Left ventricle myocardium inferior (tissue), 1 donor: ENCODE measurements at places on chromosomes 11 and 22. TPM values are rescaled to one million over a fixed set of nuclear protein-coding genes. Genes with fewer than 3 reads are reported as not detected.

- no peak for DNase-seq
- peaks cover 16% of the 10 kb centered on the region for H3K4me1 ChIP-seq
- H3K27ac ChIP-seq, result no peak overlapping the region
- no peak overlapping the region for H3K4me3 ChIP-seq
- H3K27me3 ChIP-seq, result no peaks in the 10 kb centered on the region
- H3K36me3 ChIP-seq, result no peaks in the 10 kb centered on the region
These were observed 54.1 kb downstream of the MAML2 start for GRCh38 chr11:96288915-96289314.

LARGE1 gene
- 117 TPM for total RNA-seq

KDM4E gene
- total RNA-seq, result not detected

GRCh38 chr11:96242971-96243647 lies 99.9 kb downstream of the MAML2 start:
- no peaks in the 10 kb centered on the region for H3K36me3 ChIP-seq
- H3K27ac ChIP-seq, result peak overlapping the region; percentile 88
- peaks cover 42% of the 10 kb centered on the region for H3K4me1 ChIP-seq
- H3K4me3 ChIP-seq, result peak overlapping the region; percentile 64
- no peaks in the 10 kb centered on the region for H3K27me3 ChIP-seq

DNA sequence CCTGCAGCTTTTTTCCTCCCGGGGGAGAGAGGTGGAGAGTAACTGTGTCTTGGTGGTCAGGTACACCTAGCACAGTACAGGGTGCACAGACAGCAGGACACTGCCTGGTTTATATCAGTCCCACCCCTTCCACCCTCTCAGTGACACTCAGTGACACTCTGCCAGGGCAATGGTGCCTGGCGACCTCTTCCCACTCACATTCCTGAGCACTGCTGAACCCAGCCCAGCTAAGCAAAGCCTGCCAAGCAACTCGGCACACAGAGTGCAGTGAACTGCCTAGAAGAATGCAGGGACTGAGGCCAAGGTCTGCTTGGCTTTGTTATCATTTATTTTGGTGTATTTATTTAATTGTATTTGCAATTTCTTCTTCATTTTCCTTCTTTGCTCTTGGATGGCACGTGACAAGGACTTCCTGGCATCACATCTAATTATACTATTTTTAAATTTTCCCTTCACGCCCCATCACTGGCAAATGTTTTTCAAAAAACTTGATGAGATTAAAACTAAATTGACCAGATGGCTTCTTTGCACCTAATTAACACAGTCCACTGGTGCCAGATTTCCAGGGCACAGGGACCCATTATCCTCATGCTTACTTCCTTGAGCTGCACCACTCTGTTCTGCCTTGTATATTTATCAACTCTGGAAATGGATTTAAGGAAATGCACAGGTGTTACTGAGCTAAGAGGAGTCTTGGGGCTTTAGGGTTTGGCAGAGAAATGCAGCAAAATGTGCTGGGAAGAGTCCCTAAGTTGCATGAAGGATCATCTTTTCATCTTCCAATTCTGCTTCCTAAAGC lies 205.6 kb downstream of the ADAMTS15 start:
- peaks cover 61% of the 10 kb centered on the region for H3K4me1 ChIP-seq
- H3K27me3 ChIP-seq, result no peaks in the 10 kb centered on the region
- H3K27ac ChIP-seq, result peak overlapping the region; percentile 92
- H3K4me3 ChIP-seq, result peak overlapping the region; percentile 11
- DNase-seq, result peak; percentile 86

DNA sequence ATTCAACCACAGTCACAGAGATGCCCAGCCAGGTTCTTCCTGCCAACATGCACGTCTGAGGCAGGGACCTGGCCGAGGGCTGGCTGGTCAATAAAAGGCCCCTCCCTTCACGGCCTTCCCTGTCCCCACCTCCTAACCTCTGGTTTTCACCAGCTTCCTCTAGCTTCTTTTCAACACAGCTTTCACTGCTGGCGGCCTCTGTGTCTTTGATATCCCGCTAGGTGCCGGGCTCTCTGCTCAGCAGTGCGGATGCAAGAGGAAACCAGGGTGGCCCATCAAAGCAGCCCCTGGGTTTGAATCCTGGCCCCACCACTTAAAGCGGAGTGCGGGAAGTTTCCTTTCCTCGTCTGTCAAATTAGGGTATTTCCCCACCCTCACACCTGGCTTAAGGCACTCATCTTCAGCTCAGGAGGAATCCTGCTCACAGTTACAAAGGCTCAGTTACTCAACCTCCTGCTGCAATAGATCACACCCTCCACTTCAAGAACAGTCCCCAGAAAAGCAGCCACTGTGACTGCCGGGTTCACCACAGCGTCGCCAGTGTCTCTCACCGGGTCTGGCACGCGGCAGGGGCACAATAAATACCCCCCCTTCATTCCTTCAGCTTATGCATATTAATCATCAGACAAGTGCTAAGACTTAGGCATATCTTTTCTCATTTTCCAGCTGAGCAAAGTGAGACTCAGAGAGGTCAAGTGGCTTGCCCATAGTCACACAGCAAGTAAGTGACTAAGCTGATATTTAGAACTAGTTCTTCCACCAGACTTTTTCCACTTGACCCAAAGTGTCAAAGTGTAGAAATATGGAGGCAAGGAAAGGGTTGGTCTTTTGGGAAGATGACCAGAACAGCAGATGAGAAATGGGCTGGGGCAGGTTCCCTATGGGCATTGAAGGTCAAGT lies 45.7 kb downstream of the TXN2 start:
- H3K27me3 ChIP-seq, result no peaks in the 10 kb centered on the region
- no peak overlapping the region for H3K4me3 ChIP-seq
- no peak for DNase-seq
- H3K36me3 ChIP-seq, result no peaks in the 10 kb centered on the region
- peaks cover 11% of the 10 kb centered on the region for H3K4me1 ChIP-seq

- no peak overlapping the region for H3K4me3 ChIP-seq
- no peaks in the 10 kb centered on the region for H3K36me3 ChIP-seq
- no peaks in the 10 kb centered on the region for H3K4me1 ChIP-seq
- no peak for DNase-seq
- H3K27me3 ChIP-seq, result no peaks in the 10 kb centered on the region
- no peak overlapping the region for H3K27ac ChIP-seq
These were observed 271.8 kb upstream of the MTNR1B start for GRCh38 chr11:92697461-92698312.

DNA sequence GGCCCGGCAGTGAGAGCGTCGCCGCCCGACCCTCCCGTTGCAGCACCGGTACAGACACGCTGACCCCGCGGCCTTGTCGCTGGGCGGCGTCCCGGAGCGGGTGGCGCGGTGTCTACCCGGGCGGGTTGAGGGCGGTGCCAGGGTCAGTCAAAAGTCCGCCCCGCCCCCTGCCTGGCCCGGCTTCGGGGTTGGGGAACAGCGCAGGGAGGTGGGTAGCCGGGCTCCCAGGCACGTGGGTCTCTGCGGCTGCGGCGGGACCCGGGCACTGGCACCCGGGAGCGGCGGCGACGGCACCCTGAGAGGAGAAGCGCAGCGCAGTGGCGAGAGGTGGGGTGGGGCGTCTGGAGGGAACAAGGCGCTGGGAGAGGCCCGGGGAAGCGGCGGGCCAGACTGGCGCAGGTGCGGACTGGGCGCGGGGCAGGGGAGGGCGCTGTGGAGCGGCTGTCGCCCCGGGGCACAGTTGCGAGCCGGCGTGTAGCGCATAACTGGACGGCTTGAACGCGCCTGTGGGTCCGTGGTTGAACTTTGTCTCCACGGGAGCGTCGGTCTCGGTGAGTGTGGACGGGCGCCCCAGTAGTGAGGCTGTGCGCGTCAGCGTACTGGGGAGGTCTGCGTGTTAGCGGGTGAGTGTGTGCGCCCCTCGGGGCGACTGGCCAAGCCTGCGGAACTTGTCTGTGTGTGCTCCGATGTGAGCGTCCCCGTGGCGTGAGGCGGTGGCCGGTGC lies at the start of gene P2RY2:
Gene P2RY2 (plus strand): TSS at position 176 of the 724 bp plus-strand sequence. CDS start 15,879 bp downstream, outside the sequence.
- peak; percentile 88 for DNase-seq
- H3K4me1 ChIP-seq, result peaks cover 52% of the 10 kb centered on the region
- H3K36me3 ChIP-seq, result no peaks in the 10 kb centered on the region
- H3K4me3 ChIP-seq, result peak within 1 kb of the TSS; percentile 76

INS gene
- not detected for total RNA-seq

OR51B4 gene
- total RNA-seq, result not detected

IGLL1 gene
- not detected for total RNA-seq

DCHS1 gene
- 9.5 TPM for total RNA-seq

- H3K27ac ChIP-seq, result no peak overlapping the region
- H3K4me3 ChIP-seq, result no peak overlapping the region
These were observed 139.1 kb upstream of the BDNF start for GRCh38 chr11:27839226-27839913.

DNA sequence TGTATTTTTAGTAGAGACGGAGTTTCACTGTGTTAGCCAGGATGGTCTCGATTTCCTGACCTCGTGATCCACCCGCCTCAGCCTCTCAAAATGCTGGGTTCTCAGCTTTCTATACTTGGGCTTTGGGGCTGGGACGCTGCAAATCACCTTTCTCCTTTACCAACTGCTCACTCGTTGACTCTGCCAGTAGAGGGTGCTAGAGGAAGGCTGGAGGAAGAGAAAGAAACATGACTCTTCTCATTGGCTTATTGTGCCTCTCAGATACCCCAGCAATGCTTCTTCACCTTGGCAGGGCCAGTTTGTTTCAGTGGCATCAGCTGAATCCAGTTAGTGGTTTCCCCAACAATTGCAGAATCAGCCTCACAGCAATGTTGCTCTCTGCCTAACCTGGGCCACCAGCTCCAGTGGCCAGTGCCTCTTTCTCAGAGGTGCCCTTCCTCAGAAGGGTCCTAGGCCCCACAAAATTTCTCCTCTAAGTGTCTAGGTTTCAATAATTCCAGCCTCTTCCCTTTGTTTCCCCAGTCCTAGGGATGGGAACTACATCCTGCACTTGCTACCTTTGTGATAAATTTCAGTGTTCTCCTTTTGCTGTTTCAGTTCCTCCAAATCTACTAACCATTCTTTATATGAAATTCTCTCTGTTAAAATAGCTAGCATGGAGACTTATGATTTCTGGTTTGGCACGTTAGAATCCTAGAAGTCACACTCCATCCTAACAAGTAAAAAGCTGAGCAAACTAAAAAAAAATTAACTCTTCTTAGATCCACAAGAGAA lies 71.5 kb upstream of the VSTM5 start:
- DNase-seq, result no peak
- no peaks in the 10 kb centered on the region for H3K4me1 ChIP-seq
- H3K27me3 ChIP-seq, result peaks cover 22% of the 10 kb centered on the region
- H3K4me3 ChIP-seq, result no peak overlapping the region
- no peak overlapping the region for H3K27ac ChIP-seq

BARX2 gene
- total RNA-seq, result not detected

DNA sequence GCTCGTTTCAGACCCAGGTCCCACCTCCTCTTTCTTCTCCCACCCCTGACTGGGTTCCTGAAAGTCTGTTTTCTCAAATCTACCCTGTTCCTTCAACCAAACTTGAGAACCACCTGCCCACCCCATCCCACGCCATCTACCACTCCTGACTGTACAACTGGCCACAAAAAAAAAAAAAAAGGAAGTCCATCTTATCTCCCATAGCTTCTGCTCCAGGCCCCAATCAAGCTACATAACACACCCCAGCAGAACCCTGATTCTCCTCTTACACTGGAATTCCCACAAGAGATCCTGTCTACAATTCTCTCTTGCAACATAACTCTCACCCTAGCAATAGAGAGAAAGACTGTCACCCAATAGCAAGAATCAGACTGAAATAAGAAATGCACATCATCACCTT lies 39.2 kb upstream of the CHST1 start:
- no peak overlapping the region for H3K27ac ChIP-seq
- no peak overlapping the region for H3K4me3 ChIP-seq
- H3K27me3 ChIP-seq, result peaks cover 30% of the 10 kb centered on the region
- H3K4me1 ChIP-seq, result no peaks in the 10 kb centered on the region
- DNase-seq, result no peak
- no peaks in the 10 kb centered on the region for H3K36me3 ChIP-seq

DNA sequence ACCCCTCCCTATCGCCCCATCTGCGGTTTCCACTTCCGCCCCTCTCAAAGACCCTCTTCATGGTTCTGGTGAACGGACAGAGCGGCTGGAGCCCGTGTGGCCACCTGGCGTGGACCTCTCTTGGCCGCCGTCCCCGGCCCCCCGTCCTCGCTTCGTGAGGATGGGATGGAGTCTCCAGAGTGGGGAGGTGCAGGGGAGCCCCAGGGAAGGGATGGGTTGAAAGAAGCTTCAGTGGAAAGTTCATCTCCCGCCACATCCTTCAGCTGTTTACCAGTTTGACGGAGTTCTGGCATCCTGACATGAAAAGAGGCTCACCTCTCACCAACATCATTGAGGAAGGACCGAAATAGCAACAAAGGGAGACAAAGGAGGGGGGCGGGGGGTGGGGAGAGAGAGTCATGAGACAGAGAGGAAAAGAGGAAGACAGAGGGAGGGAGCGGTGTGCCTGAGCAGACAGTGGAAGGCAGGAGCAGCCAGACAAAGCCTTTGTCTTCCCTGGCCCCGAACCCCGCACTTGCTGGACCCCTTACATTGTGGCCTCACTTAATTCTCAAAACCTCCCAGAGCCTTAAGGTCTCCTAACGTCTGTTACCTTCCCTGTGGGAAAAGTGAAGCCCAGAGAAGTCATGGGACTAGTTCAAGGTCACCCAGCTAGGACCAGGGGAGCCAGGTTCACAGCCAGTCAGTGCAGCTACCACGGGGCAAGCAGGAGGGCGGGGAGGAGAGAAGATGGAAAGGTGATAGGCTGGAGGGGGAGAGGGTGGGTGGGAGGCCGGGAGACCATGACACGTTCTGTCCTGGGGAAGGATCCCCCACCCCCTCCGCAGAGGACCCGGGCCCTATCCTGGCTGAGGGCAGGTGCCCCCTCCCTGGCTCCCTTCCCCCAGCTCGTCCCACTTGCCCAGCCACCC lies 54.9 kb downstream of the CD6 start:
- H3K36me3 ChIP-seq, result no peaks in the 10 kb centered on the region
- DNase-seq, result no peak
- peaks cover 19% of the 10 kb centered on the region for H3K27me3 ChIP-seq
- no peak overlapping the region for H3K27ac ChIP-seq

DNA sequence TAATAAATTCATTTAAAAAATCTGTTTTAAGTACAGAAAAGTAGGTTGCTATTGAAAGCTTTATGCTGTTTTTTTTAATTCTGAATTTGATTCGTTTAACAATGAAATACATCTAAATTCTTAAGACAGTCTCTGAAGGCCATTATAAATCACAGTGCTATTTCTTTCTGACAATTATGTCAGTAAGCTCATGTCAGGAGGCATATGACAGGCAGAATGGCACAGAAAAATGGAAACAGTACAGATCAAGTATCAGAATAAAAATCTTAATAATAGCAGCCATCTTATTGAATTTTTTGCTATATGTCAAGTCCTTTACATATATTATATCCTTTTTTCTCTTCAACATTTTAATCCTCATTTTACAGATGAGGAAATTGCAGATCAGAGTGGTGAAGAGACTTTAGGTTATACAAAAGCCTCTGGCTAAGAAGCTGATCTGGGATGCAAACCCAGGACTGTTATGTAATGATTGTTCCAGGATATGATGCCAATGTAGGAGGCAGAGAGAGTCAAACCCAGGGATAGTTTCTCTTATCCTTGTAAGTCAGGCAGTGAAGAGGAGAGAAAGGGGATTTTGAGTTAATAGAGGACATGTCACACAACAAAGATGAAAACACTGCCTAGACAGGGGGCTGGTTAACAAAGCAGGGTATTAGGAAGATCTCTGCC lies 283.1 kb upstream of the CCDC90B start:
- H3K4me1 ChIP-seq, result no peaks in the 10 kb centered on the region
- H3K27ac ChIP-seq, result no peak overlapping the region
- H3K36me3 ChIP-seq, result no peaks in the 10 kb centered on the region
- no peaks in the 10 kb centered on the region for H3K27me3 ChIP-seq
